ENCODE measurements at places on chromosomes 3 and 15.
A peak's percentile ranks its signal among the peaks of the same experiment; 100 is the strongest.

- DNase-seq: no peak
Measured at GRCh38 chr15:27339138-27339537, 368.2 kb downstream of the GABRG3 start.

- no peak for DNase-seq
Measured at GRCh38 chr15:34616613-34617012, 33.2 kb upstream of the GOLGA8B start.

GRCh38 chr15:58839485-58839884, 68.4 kb downstream of the MINDY2 start:
- DNase-seq: no peak

DNA sequence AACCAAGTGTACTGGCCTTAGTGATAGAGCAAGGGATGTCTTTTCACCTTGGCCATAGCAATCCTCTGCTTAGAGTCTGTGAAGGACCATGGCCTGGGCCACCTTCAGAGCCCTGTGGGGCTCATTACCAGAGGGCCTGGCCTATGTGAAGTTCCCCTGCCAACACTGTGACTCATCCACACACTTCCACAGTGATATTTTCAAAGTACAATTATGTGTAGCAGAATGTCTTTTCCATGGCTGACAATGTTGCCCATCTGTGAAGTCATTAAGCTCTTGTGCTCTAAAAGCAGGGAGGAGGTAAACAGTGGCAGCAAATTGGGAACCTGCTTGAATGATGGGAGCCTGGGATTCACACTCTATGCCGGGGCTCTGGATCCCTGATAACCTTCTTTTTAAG, 12.2 kb upstream of the CACNA1D start:
- DNase-seq: no peak

DNA sequence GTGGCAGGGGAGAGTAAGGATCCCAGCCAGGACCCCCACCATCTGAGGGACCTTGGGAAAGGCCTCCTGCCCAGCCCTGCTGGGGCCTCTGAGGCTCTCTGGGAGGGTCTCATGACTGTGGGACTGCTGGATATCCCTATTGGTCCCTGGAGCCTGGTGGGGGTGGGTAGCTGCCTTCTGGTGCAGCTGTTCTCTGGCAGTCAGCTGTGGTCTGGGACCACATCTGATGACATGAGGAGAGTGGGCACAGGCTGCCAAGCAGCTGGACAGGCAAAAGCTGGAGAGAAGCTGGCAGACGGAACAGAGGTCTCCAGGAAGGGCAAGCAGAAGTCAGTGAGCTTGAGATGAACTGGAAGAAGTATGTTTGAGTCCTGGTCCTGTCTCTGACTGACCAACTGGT, 22.4 kb downstream of the PLEKHO2 start:
- no peak for DNase-seq

- no peak for DNase-seq
Measured at GRCh38 chr3:158085358-158085757, 20.9 kb downstream of the SHOX2 start.

- no peak for DNase-seq
Measured at GRCh38 chr3:50187750-50188149, 3.7 kb upstream of the GNAT1 start.

- no peak for DNase-seq
Measured at GRCh38 chr3:112557976-112558375, 3.8 kb downstream of the ATG3 start.

DNA sequence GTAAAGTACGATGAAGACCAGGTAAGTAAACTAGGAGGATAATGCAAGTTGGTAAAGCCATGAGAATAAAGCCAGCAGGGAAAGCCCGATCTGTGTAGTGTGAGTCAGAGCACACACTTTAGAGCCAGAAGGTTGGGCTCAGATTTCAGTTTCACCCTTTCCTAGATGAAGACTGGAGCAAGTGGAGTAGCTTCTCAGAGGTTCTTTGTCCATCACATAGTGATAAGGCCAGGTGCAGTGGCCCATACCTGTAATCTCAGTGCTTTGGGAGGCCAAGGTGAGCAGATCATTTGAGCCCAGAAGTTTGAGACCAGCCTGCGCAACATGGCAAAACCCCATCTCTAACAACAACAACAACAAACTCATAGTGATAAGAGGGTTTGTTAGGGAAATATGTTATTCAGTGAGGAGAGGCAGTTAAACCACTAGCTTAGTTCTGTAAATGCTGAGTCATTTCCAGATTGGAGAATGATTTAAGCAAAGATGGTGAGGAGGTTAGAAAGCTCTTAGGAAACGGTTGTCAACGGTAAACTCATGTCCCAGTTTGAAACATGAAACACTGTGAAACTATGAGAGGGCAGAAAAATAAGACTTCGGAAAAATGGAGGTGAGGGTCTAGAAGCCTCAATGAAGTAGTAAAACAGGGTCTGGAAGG, 39.0 kb downstream of the IL12A start:
- DNase-seq: no peak

- no peak for DNase-seq
Measured at GRCh38 chr3:62462104-62462762, 88.9 kb upstream of the FEZF2 start.

DNA sequence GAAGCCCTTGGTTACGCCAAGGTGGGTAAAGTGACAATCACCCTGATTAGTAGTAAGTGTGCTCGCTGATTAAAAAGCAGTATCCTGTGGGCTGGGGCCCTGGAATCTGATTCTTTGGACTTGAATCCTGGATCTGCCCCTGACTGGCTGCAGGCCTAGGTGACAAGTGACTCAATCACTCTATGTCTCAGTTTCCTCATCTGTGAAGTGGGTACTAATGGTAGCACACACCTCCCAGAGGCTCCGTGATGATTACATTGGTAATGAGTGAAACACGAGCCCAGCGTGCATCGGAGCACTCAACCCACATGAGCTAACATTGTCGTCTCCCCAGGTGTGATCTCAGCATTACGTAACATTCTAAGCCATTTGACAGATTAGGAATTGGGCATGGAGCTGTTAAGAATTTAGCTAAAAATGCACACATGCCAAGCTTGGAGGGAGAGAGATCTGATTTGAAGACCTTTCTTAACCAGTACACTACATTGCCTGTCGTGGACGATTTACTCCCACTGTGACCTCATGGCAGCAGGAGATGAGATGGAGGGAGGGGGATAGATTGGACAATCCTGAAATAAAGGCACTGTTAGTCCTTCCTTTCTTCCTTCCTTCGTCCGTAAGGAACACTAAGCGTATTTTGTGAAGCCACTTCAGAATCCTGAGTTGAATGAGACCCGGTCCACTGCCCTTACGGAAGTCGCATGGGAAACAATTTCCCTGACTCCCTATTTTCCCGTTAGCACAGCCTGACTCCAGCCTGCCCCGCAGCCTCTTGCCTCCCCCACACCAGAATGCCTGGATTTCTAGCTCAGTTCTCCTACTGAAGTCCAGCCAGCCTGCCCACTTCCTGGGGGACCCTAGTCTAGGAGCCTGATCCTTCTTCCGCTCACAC, 32.1 kb downstream of the MGLL start:
- no peak for DNase-seq

DNA sequence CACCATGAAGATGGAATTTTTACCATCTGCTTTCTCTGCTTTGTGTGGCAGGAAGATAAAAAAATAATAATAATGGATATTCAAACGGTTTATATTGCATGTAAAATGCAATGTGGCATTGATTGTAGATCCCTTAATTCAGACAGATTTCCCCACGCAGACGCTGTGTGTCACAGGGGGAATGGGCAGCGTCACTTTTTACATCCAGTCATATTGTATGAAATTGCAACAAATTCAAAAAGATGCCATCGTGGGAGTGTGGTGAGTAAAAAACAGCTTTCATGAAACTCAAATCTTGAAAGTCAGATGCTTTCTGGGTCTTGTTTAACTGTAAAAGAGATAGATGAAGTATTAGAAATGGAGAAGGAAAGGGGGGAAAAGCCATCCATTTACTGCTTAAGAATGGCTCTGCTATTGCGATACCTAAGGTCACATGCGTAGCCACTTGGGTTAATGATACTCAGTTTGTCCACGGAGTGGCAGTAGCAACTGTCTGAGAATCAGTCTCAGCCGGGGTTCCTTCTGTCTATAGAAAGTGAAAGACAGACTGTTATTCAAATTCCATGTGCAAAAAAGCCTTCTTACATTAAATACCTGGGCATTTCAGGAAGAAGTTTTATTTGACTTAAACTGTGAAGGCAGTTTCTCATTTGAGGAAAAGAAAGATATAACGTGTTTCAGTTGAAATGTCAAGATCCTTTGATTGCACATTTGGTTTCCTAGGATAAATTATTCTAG, 28.5 kb downstream of the BTD start:
- peak; percentile 40 for DNase-seq

DNA sequence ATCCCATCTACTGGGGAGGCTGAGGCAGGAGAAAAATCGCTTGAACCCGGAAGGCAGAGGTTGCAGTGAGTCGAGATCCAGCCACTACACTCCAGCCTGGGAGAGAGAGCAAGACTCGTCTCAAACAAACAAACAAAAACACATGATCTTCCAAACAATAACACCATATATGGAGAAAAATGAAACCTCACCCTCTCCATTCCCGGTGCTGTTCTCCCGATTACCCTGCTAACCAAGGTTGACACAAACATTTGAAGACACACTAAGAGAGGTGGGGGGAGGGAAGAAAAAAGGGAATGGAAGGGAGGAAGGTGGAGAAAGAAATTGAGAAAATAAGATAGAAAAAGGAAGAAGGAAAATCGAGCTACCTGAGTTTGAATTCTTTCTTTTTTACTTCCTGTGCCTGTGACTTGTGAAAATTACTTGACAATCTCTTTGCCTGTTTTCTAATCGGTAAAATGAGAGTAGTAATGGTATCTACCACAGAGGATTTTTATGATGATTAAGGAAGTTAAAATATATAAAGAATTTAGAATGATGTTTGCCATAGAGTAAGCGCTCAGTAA, 1.1 kb upstream of the PLSCR2 start:
- DNase-seq: no peak

- no peak for DNase-seq
Measured at GRCh38 chr15:75136118-75136517, 65.6 kb upstream of the C15orf39 start.

GRCh38 chr3:195897853-195898415, 10.4 kb downstream of the TNK2 start:
- no peak for DNase-seq

- no peak for DNase-seq
Measured at GRCh38 chr3:167728176-167728575, 6.5 kb downstream of the PDCD10 start.

- no peak for DNase-seq
Measured at GRCh38 chr15:72389231-72389630, 8.9 kb upstream of the TMEM202 start.

- no peak for DNase-seq
Measured at GRCh38 chr15:51359981-51360380, 18.5 kb downstream of the GLDN start.

GRCh38 chr3:5122741-5123706, 932 bp downstream of the ARL8B start:
- peak; percentile 48 for DNase-seq

DNA sequence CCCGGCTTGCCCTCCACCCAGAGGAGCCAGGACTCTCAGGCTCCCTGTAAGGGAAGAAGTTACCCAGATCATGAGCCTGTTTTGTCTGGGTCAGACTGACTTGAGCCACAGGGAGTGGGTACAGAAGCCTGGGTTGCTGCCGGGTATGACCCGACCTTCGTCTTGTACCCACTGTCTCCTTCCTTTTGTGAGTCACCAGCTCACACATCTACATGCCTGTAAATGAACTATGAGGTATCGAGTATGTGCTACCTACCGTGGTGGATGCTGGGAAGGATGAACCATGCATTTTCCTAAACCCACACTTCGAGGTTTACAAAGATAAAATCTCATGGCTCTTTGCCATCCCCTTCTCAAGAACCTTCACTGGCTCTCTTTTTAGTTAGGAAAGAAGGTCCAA, 56.9 kb downstream of the CACNA1D start:
- DNase-seq: no peak

DNA sequence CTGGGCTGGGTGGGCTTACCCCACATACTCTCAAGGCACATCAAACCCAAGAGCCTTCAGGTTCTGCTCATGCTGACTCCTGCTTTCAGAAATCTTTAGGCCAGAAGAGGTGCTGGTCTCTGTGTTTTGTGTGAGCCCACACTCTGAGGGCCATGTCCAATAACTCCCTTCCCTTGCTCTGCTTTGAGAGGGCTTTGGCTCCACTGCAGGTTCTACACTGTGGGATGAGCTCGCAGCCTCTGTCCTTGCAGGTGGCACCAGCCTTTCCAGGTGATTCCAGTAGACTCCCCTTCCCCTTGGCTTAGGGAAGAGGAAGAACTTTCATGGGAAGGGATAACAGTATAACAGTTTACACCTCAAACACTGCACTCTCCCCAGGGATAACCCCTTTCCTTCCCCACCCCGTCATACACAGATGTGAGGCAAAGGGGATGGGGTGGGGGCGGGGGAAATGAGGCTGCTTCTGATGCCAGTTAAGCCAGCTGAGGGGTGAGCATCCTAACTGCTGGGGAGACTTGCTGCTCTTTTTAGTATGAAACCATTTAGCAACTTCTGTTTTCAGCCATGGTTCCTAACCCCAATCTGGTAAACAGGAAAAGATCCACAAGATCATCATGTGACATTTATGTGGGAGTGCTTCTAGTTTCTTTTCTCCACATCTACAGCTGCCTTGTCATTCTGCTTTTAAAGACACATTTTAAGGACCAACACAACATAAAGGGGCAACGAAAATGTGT, 262.4 kb downstream of the SLC9A9 start:
- no peak for DNase-seq

GRCh38 chr3:63192248-63192647, 85.9 kb upstream of the SYNPR start:
- DNase-seq: no peak

Data from neuronal stem cell (in vitro differentiated cells).